Muscle of back (tissue), 13 donors: ENCODE measurements at places on chromosomes 2 and 18.

GRCh38 chr18:13791181-13791580, 32.8 kb upstream of the MC5R start:
- no peak for DNase-seq

- DNase-seq = no peak
Observed at GRCh38 chr2:95185197-95185596, 19.6 kb downstream of the ZNF2 start.

DNA sequence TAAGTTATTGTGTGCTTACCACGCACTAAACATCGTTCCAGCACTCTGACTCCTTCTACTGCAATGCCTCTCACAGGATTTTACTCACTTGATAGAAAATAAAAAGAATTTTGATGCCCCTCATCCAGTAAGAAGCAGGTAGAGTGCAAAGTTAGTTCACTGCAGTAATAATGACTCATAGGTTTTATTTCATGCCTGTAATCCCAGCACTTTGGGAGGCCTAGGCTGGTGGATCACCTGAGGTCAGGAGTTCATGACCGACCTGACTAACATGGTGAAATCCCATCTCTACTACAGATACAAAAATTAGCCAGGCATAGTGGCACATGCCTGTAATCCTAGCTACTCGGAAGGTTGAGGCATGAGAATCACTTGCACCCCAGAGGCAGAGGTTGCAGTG, 190.6 kb downstream of the RAD51AP2 start:
- no peak for DNase-seq

GRCh38 chr2:52414561-52415295, 1352.9 kb upstream of the CHAC2 start:
- DNase-seq = peak; percentile 32

DNA sequence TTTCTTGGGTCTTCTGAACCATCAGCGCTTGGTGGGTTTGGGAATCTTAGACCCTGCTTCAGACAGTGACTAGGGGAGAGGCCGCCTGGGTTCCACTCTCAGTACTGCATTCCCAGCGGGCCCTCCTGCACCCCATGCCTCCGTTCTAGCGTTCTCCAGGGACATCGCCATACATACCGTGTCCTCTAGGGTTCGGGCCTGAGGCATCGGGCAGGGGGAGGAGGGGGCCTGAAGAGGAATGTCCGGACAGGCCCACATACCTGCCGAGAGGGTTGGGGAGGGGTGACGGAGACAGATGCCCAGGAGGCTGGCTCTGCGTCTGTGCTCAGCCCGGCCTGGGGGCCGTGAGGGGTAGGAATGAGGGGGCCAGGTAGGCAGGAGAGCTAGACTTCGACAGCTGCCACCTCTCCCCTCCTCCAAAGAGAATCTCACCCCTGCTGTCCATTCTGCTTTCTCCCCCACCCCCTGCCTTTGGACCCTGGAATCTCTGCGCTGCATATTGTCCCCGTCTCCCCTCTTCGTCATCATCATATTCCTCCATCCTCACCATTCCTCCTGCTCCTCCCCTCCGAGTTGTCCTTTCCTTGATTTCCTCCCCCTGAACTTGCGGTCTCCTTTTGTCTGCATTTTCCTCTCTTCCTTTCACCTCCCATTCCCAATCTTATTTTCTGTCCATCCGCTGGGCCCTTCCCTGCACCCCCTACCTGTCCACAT, 7.8 kb upstream of the WNT10A start:
- DNase-seq = no peak

GRCh38 chr2:127175751-127176354, 44.2 kb downstream of the CYP27C1 start:
- DNase-seq = no peak

GRCh38 chr2:45293182-45293581, 283.9 kb upstream of the SIX2 start:
- no peak for DNase-seq

GRCh38 chr2:64987001-64987955, 1.9 kb upstream of the SLC1A4 start:
- peak; percentile 58 for DNase-seq
